T-helper 22 cell (primary cell): ENCODE measurements at places on chromosomes 7 and 10.

DNA sequence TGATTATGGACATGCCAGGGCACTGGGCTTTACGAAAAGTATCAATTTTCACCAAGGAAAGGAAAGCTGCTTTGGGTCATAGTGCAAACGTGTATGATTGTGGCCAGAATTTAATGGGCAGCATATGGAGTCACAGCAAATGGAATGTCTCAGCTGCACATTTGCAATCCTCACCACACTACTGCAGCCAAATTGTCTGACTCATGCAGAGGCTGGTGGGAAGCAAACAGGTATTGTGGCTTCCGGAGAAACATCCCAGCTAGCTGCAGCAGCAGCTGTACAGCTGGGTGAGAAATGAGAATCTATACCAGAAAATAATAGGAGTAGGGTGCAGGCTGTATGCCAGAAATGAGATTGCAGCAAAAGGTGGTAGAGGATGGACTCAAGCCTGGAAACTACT, 374.7 kb upstream of the VWC2 start:
- no peak for DNase-seq

DNA sequence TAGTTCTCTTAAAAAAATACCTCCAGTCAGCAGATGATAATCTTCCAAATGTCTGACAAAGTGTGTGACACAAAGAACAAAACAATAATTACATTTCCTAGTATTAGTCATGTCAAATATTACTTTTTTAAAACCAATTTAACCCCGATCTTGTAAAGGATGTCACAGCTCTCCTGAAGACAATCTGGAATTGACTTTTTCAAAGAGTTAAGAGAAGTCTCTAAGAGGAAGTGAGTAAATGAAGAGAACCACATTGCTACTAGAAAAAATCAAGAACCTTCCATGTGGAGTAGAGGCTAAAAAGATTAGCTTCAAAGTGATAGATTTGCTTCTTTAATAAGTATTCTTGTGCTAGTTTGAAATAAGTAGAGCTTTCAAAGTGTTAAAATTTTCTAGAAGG, 218.2 kb upstream of the IMMP2L start:
- no peak for DNase-seq

GRCh38 chr7:43441231-43442130, 141.4 kb upstream of the STK17A start:
- DNase-seq: no peak

DNA sequence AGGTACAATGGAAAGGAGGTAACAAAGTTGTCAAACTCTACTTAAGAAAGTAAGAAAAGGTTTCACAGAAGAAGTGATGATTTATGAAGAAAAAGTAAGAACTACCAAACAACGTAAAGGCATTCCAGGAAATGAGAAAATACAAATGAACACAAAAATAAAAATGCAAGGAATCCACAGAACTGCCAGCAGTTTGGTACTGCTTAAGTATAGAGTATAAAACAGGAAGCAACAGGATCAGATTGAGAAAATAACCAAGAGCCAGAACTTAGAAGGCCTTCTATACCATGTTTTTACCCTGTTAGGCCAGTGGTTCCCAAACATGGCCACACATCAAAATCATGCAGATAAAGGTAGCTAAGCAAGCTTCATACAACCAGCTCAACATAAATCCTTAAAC, 9.2 kb downstream of the NDUFA5 start:
- DNase-seq: no peak

DNA sequence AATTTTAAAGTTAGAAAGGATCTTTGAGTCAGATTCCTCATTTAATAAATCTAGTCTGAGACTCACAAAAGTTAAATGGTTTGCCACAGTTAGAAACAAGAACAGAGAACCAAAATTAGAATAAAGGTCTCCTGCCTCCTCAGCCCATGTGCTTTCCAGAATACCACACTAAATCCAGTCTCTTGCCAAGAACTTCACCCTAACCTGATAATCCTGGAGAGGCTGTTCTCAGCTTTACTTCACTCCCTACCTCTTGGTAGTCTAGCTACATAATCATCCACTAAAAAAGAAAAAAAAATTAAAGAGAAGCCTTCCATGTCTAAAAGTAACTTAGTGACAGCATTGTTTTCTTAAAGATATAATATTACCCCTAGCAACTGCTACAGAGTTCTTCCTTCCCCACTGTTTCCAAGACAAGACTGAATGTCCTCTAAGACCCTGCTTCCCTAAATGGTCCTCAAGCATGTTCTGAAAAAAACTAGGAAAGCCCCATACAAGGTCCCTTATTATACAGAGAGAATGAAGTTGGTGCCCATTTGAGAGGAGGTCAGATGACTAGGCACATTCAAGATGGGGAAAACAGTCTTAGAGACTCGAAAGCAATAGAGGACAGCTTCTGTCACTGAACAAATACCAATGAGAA, 56.8 kb downstream of the ZNF438 start:
- no peak for DNase-seq

- no peak for DNase-seq
These were observed 12.8 kb downstream of the LRRN3 start for GRCh38 chr7:111103678-111104274.

DNA sequence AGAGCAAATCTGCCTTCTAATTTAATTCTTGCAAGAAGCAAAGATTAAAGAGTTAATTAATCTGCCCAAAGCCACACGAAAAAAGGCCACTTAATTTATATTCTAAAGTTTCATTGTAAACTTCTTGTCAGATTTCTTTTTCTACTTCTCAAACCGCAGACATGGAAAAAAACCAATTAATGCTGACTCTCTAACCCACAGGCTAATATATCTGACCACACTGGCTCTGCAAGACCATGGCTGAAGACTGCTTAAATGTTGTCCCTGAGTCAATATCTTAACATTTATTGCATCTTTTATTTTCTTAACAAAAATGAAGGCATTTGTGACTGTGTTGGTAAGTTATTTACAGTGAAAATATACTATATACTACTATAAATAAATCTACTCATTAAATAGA, 234.0 kb upstream of the SP8 start:
- DNase-seq: no peak

GRCh38 chr7:16754856-16755317, 1.3 kb downstream of the TSPAN13 start:
- no peak for DNase-seq

DNA sequence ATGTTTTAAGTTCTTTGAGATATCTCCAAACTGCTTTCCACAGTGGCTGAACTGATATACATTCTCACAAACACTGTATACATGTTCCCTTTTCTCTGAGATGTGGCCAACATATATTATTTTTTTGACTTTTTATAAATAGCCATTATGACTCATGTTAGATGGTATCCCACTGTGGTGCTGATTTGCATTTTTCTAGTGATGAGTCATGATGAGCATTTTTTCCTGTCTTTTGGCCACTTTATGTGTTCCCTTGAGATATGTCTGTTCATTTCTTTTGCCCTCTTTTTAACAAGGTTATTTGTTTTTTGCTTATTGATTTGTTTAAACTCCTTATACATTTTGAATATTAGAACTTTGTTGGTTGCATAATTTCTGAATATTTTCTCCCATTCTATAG, 1055.1 kb downstream of the NXPH1 start:
- DNase-seq: no peak

- DNase-seq: no peak
These were observed 13.6 kb downstream of the LGI1 start for GRCh38 chr10:93771354-93771753.

GRCh38 chr10:35336084-35336831, at the start of gene CCNY:
TSS of gene CCNY (plus strand) at chr10:35336509. CDS start at chr10:35337054, 545 bp downstream.
- peak; percentile 71 for DNase-seq

DNA sequence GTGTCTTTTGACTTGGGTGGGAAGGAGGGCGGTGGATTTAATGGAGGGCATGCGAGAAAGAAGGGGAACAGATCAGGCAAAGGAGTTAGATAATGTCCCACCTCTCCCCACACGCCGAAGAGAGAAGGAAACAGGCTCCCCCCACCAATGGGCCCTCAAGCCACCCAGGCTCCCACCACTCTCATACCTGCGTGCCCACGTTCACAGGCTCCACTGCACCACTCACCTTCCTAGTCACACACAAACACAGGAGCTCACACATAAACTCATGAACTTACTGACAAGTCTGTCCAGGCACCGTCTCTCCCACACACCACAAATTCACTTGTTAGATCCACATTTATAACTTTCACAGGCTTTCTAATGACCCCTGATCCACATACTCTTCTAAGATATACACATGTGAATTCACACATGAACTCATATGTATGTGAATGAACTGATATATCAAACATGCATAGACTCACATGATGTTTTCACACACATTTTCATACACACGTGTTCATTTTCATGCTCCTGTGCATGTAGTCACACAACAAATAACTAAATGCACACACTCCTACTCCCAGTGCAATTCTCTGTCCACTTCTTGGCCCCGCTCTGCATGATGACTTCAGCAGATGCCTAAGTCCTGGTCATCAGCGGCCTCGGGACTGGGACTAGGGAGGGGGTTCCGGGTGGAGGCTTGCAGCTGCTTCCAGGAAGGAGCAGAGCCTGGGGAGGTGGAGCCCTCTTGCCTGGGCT, 1.5 kb downstream of the LZTS2 start:
- DNase-seq: no peak

GRCh38 chr7:30162622-30163124, 27.9 kb downstream of the MTURN start:
- DNase-seq: no peak

GRCh38 chr7:138941545-138941944, 39.6 kb downstream of the KIAA1549 start:
- DNase-seq: no peak

- no peak for DNase-seq
These were observed 98.4 kb downstream of the ADARB2 start for GRCh38 chr10:1638889-1639419.

DNA sequence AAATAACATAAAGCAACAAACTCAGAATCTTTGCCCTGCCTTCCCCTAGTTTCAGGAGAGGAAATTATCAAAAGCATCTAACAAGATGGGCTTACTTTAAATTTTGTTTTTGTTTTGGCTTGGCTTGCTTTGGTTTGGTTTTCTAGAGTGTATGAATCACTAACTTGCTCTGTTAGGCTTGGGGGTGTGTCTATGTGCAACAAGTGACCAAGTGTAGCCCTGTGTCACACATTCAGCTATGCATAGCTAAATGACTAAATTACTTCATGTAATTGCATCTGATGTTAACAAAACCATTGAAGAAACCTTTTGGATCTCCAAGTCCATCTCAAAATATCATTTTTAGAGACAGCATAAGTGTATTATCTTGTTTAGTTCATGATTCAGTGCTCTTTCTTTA, 251.0 kb downstream of the TFEC start:
- DNase-seq: no peak

- no peak for DNase-seq
These were observed 109.4 kb downstream of the SUGCT start for GRCh38 chr7:40244226-40244625.

DNA sequence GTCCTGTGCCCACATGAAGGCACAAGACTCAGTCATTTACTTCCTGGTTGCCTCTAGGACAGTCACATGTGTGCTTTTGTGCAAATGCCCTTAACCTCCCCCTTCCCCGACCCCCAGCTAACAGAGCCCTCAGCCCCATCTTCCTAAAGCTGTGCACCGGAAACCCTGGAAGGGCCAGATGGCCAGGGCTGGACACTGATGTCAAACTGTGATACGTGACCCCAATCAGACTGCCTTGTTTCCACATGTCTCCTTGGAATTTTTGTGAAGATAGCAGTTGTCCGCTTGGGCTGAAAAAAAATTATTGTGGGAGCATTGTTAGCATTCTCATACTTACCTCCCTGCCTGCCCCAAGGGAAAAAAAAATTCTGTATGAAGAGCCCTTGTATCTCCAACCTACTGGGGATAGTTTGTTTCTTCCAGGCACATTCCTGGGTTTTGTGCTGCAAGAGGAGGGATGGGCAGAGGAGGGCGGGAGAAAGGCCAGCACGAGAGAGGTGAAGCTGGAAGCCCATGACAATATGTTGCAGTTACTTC, 17.0 kb upstream of the ADAM12 start:
- DNase-seq: no peak
